ENCODE measurements at places on chromosomes 6 and 20. TPM values are rescaled to one million over a fixed set of nuclear protein-coding genes. Genes with fewer than 3 reads are reported as not detected.

GRCh38 chr20:49207076-49207475 is 12.1 kb upstream of the DDX27 start:
- no peak for DNase-seq

GABRR1 gene
- not detected for total RNA-seq

ARMC12 gene
- 0.90 TPM for total RNA-seq

MOG gene
- total RNA-seq, result not detected

CNKSR3 gene
- total RNA-seq, result 11.0 TPM

DNA sequence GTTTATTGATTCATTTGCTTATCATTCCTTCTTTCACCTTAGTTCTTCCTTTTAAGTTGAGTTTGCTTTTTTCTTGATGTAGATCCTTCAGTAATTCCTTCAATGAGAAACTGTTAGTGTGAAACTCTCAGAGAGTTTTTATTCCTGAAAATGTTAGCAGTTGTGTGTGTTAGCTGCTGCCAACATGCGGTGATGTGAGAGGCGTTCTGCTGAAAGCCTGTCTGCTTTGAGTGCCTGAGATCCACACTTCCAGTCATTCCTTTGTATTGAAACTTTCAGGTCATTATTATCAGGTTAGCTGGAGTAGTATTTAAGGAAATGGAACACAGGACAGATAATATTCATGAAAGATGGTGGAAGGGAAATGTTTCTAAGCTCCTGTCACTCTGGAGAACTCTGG is 70.0 kb upstream of the SUPT3H start:
- peak; percentile 43 for DNase-seq

TNFRSF21 gene
- 40.6 TPM for total RNA-seq

GRCh38 chr20:25270829-25271251 is 23.0 kb downstream of the PYGB start:
- no peak for DNase-seq

DNA sequence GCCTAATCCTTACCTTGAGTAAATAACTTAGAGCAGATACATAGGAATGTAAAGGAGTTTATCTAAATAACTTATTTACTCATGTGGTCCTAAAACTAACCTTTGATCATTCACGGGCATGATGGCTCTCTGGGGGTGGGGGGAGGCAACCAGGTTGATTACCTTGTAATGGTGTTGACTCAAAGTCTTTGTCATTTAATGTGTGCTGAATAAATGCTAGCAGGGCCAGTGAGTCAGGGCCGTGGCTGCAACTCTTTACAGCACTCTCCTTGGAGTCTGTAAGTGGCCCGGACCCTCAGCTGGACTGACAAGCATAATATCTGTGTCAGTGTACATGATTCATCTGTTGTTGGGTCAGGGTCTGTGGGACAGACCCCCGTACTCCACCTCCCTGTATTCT is 203.0 kb downstream of the EPM2A start:
- no peak for DNase-seq

C20orf204 gene
- total RNA-seq, result 5.8 TPM

CCM2L gene
- 12.4 TPM for total RNA-seq

GRCh38 chr20:6388671-6389197 is 265.9 kb upstream of the FERMT1 start:
- DNase-seq, result no peak

DNA sequence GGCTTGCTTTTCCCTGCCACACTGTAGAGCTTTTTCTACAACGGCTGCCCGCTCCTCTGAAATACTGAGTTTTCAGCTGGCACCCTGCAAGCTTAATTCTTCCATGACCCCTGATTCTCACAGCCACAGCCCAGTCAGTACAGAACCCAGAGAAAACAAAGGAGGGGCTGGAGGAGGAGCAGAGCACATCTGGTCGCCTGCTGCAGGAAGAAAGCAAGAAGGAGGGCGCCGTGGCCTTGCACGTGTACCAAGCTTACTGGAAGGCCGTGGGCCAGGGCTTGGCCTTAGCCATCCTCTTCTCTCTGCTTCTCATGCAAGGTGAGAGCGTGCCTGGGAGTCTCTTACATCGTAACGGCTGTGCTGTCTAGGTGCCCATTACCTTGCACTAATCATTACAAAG is 11.3 kb downstream of the DLK2 start:
- no peak for DNase-seq

TFAP2A gene
- not detected for total RNA-seq

- DNase-seq, result no peak
Measured at GRCh38 chr6:15829156-15829555, 166.3 kb upstream of the DTNBP1 start.

DNA sequence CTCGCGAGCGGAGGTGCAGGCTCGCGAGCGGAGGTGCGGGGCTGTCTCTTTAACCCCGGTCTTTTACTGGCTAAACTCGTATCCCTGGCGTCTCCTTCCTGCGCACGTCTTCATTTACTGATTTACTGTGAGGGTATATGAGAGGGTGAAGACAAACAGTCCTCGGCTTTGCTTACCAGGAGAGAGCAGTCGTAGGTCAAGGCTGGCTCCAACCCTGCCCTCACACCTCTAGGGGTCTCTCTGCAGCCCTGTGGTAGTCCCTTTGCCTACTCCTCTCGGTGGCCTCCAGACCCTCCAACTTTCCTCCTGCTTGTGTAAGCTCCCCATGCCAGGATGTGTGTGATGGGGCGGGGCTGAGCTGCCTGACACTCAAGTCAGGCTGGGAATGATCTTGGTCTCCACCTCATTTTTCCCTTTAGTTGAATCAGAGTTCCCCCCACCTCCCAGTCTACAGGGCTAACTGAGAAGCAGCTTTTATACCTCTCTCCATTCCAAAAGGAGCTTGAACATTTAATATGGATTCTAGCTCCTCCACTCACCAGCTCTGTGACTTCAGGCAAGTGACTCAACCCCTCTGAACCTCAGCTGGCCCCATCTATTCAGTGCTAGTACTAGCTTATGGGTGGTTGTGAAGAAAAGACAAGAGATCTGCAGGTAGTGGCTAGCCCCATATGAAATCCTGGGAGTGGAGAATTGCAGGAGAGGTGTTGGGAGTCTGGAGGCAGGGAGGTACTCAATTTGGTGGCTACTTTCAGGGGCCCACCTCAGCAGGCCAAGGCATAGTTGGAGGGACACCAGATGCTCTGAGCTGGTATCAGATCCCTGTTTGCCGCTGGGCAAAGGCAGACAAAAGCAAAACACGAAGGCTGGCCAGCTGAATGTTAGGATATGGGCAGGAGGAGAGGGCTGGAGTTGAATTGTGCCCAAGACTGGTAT is 902 bp downstream of the SLC29A1 start:
- DNase-seq, result peak; percentile 51

SH3BGRL2 gene
- 10.7 TPM for total RNA-seq

DNA sequence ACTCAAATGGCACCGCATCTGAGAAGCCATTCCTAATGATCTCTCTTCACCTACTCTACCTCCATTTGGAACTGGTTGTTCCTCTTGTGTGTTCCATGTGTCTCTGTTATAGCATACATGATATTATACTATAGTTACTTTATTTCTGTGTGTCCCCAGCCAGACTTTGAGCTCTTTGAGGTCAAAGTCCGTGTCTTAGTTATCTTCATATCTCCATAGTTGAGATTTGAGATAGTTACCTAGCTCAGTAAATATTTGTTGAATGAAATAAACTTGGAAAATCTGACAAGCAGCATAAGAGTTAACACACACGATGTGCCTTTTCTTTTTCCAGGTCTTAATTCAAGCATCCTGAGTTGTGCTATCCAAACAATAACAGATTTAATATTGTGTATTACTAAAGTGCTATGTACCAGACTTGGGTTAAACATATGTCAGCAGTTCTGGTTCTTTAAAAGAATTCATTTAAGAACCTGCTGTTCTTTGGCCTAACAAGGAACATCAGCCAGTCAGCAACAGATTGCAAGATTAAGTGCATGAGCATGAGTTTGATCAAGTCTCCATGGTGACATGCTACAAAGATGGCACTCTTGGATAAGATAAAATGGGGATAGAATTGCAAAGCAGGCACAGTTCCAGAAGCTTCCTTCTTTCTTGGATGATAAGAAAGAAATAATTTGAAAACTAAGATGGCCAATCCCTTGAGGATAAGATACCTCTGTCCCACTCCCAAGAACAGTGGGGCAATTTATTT is 8.7 kb upstream of the TNFRSF21 start:
- no peak for DNase-seq

- DNase-seq, result no peak
Measured at GRCh38 chr6:39173270-39173669, 56.0 kb downstream of the KCNK5 start.

- DNase-seq, result peak; percentile 83
Measured at GRCh38 chr6:169654598-169655391, 47.0 kb downstream of the WDR27 start.

- peak; percentile 9 for DNase-seq
Measured at GRCh38 chr20:39654171-39654570, 692.0 kb downstream of the DHX35 start.

DNA sequence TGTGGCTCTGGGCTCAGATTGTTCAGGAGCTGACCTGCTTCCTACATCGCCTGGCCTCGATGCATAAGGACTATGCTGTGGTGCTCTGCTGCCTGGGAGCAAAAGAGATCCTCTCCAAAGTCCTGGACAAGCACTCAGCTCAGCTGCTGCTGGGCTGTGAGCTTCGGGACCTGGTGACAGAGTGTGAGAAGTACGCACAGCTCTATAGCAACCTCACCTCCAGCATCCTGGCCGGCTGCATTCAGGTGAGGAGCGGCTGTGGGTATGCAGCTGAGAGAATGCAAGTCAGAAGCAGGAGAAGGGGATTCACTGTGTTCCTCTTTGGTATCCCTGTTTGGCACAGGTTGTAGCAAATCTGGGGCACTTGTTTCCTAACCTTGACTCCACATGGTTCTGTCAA is 17.9 kb downstream of the CUL9 start:
- no peak for DNase-seq

DNA sequence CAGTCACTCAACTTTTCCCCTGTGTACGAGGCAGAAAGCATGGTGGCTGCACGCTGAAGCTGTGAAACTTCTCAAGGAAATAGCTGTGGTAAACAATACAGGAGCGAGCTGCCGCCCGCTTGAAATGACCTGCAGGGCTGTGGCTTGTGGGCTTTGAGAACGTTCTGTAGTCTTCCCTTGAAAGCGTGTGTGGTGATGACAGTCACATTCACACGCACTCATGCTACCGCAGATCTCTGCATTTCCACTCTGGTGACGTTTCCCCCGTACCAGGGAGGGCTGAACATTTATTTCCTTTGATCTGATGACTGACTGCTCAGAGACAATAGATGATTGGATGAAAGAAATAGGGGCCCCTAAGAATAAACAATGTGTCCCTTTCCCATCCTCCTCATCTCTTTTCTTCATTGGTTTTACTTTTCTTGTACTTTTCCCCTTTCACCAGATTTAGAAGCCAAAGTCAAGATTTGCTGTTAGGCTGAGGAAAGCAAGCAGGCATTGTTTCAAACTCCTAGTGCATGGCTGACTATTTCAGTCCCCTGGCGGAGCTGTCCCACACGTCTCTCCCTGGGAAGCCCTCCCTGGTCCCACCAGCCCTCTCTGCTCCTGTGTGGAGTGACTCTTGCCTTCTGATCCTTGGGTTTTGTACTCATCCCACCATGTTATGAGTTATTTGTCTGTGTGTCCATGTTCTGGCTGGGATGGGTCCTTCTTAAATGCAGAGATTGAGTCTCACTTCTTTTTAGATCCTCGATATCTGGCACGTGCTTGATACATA is 3.9 kb downstream of the SYTL3 start:
- no peak for DNase-seq

DNA sequence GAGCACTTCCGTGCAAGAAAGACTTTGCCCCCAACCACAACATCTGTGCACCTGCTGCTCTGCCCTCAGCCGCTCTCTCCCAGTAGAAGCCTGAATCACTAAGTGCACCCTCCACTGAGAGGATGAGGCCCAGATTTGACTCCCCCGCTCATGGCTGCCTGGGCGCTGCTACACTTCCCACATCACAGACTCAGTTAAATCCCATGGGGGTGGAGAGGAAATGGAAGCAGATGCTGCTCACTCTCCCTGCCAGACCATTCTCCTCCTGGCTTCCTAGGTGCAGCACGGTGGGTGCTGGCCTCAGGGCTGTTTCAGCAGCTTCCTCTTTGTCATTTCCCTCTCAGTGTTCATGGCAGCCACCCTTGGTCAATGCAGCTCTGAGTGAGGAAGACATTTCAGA is 4.8 kb downstream of the CST5 start:
- no peak for DNase-seq

- no peak for DNase-seq
Measured at GRCh38 chr6:40735521-40735920, 148.4 kb upstream of the LRFN2 start.

DAAM2 gene
- 0.42 TPM for total RNA-seq

- peak; percentile 24 for DNase-seq
Measured at GRCh38 chr6:43355862-43356590, 13.4 kb downstream of the ZNF318 start.

UST gene
- total RNA-seq, result 0.81 TPM

DNA sequence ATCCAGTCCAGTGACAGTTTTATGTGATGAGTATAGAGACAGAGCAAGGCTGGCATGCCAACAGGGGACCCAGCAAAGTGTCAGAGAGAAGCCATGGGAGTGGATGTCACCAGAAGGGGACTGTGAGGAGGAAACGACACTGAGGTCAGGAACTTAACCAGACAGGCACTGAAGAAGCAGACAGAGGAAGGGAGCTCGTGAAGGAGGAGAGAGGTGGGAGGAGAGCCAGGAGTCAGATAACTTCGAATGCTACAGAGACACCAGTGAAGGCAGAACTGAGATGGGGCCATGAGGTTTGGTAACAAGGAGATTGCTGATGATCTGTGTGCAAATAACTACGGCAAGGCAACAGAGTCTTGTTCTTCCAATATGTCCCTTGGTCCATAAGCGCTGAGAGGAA is 211.1 kb upstream of the FOXA2 start:
- DNase-seq, result no peak

DNA sequence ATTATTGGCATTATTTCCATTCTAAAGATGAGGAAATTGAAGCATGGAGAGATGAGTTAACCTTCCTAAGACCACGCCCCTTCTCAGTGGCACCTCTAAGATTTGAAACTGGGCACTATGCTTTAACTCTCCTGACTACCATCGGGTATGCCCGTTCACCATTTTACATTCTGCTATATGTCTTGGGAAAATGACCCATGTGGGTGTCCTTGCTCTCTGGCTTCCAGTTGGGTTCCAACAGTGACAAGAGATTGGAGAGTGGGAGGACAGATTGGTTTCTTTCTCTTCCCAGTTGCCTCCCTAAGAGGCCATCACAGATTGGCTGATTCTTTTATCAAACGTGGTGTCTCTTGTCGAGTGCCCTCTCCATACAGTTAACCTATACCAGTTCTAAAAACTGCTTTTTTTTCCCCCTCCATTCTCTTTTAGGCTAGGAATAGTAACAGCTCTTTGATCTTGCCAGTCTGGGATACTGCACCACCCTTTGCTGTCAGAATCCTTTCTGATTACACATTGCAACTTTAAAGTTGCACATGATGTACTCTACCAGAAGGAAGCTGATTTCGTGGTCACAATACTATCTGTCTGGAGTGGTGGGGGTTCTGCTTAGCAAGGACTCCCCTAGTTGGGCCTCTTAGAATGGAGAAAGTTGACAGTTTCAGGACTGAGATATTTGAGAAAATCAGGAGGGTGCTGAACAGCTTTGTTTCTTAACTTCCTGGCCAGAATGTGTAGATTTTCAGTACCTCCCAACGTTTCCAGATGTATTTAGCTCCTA is 88.0 kb upstream of the ELOVL5 start:
- DNase-seq, result no peak

GRCh38 chr20:32192698-32193097 is 14.8 kb downstream of the PLAGL2 start:
- DNase-seq, result peak; percentile 60

- no peak for DNase-seq
Measured at GRCh38 chr6:160156842-160157241, 35.2 kb downstream of the SLC22A1 start.

SMLR1 gene
- not detected for total RNA-seq

- DNase-seq, result no peak
Measured at GRCh38 chr6:150463852-150464251, 95.0 kb downstream of the IYD start.

GRCh38 chr20:2900845-2901592 is 27.7 kb downstream of the PTPRA start:
- peak; percentile 23 for DNase-seq

SLC22A3 gene
- not detected for total RNA-seq

Data from endothelial cell of umbilical vein (primary cell).